ENCODE measurements at places on chromosomes 1 and 21.

GRCh38 chr1:58158016-58158415, 388.5 kb downstream of the OMA1 start:
- DNase-seq, result no peak

- no peak for DNase-seq
These were observed 70.4 kb downstream of the DDR2 start for GRCh38 chr1:162702628-162703027.

DNA sequence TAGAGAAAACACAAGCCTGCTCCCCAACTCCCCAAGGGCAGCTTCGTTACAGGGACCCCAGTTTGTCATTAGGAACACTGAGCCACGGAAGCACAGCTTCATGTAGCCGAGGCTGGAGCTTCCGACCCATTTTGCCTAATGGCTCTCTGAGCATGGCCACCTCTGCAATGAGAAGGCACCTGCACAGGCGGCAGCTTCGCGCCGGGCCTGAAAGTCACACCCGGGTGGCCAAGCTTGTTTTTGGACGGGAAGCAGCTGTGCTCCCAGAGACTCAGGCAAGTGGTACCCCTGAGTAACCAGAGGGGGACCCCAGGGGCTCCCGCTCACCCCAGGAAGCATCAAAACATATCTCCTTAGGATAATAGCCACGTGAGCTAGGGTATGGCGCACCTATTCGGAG, 80.9 kb downstream of the SLC66A1 start:
- no peak for DNase-seq

DNA sequence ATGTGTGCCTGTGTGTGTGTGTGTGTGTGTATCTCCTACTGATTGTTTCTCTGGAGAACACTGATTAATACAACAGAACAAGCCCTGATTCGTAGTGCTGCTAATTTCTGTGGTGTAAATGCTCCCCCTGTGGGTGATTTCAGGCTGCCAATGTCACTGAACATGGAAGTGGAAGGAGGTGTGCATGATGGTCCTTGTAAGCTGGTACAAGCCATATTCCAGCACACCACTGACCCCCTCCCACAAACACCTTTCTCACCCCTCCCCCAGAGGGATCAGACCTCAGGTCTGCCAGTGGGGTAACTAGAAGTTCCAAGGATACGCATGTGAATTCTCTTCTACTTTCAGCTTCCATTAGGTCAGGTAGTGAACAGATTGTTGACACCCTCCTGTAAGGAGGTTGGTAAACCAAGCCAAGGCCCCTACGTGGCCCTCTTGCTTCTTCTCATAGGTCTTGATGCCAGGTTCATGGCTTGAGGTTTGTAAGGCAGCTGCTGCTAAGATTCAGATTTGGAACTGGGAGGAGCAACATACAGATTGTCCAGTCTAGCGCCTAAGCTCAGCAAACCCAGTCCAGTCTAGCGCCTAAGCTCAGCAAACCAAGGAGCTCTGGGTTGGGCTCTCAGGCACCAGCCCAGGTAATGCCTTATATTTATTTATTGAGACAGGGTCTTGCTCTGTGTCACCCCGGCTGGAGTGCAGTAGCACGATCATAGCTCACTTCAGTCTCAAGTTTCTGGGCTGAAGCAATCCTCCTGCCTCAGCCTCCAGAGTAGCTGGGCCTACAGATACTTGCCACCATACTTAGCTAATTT, 38.7 kb downstream of the DHCR24 start:
- no peak for DNase-seq

DNA sequence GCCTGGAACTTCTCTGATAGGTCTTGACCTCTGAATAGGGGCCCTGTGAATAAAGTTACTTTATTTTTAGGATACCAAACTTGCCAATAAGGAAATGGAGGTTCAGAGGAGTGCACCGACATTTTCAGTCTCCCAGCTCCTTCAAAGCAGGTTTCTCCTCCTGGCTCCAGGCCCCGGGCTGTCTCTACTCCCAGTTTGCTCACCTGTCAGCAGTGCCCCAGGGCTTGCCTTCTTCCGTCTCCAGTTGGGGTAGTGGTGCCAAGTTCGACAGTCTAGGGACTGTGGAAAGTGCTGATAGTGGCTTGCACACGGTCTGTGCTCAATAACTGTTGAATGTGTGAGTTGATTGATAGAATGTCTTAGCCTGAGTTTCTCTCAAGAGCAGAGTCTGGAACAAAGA, 149.2 kb downstream of the ACTL8 start:
- DNase-seq, result peak; percentile 1
